Activated naive CD4-positive, alpha-beta T cell treated with anti-CD3 and anti-CD28 coated beads, Interleukin-2, amount 10 ng/mL, durations not matched to agents 7 days and 5 days (primary cell): ENCODE measurements at places on chromosomes 5 and 9.

- DNase-seq, result no peak
Measured at GRCh38 chr5:168578538-168579487, at the start of gene PANK3. PANK3 (minus strand) TSS chr5:168579368; CDS start chr5:168579283, 85 bp downstream.

DNA sequence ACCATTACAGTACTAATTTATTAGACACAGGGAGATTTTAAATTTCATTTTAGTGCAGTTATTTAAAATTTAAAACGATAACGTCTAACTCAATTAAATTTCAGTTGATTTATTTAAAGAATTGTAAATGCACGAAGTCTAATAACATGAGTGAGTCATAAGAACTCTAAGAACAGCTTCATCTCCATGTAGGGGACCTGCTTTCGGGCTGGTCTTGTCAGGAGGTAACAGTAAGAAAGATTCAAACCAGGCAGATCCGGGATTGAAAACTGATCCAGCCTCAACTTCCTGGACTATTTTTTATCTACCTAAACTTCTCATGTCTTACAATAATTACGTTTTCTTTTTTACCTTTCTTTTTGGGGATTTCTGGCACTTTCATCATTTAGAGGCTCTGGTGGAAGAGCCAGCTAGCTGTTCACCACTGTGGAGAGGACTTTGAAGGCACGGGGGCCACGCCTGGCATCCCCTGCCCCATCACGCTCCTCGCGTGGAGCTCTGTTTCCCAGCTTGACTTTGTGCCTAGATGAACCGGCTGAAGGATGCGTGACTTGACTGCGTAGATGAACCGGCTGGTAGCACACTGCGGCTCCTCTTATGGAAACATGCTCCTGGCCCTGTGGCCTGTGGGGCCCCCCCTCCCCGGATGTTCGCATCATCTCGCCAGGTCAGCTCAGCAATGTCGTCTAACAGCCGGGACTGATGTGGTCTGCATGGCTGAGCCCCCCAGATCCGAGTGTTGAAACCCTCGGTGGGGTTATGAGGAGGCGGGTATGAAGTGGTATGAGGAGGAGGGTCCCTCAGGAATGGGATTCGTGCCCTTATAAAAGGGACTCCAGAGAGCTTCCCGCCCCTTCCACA is 26.0 kb downstream of the NDUFS6 start:
- no peak for DNase-seq

GRCh38 chr5:76504901-76505564 is 101.9 kb downstream of the IQGAP2 start:
- no peak for DNase-seq

- DNase-seq, result no peak
Measured at GRCh38 chr9:97315550-97315949, 8.1 kb downstream of the CCDC180 start.

DNA sequence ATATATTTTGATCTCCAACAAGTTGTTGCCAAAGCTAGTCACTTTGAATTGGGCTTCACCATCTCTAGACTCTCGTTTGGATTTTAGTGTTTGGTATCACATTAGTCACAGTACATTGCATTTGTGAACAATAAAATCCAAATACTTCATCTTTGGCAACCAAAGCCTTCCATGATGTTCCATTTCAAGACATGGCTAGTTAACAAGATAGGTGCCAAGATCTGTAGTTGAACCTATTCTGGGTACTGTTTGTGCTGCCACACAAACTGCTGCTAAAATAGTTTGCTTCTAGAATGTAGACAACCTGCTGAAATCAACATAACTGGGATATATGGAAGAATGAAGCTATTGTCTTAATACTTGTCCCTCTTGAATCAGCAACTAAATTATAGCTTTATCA is 207.5 kb downstream of the LRRC70 start:
- DNase-seq, result no peak

DNA sequence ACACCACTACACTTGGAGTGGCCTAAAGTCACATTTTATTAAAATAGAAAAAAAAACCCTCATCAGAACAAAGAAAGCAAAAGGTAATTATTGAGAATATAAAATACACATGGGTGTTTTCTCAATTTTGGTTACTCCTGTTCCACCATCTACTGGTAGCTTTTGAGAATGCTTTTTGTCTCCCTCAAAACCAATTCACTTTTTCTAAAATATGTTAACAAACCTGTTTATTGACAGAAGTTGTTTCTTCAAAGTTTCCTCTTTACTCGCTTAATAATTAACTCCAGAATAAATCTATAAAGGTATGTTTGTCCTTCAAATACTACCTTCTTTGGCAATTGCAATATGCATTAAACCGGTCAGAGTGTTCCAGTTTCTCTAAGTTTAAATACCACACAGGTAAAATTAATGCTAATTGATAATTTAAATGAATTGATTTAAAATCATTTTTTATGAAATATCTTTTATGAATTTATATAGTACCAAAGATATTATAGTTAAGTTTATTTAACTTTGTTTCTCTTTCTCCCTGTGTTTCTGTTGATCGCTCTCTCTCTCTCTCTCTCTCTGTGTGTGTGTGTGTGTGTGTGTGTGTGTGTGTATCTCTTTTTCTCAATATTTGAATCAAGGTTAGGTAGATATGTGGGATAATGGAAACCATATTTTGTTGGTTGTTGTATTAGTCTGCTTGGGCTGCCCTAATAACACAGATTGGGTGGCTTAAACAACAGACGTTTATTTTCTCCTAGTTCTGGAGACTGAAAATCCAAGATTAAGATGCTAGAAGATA is 487.4 kb downstream of the PRDM9 start:
- no peak for DNase-seq

- no peak for DNase-seq
Measured at GRCh38 chr5:132050661-132051552, 9.5 kb upstream of the IL3 start.

DNA sequence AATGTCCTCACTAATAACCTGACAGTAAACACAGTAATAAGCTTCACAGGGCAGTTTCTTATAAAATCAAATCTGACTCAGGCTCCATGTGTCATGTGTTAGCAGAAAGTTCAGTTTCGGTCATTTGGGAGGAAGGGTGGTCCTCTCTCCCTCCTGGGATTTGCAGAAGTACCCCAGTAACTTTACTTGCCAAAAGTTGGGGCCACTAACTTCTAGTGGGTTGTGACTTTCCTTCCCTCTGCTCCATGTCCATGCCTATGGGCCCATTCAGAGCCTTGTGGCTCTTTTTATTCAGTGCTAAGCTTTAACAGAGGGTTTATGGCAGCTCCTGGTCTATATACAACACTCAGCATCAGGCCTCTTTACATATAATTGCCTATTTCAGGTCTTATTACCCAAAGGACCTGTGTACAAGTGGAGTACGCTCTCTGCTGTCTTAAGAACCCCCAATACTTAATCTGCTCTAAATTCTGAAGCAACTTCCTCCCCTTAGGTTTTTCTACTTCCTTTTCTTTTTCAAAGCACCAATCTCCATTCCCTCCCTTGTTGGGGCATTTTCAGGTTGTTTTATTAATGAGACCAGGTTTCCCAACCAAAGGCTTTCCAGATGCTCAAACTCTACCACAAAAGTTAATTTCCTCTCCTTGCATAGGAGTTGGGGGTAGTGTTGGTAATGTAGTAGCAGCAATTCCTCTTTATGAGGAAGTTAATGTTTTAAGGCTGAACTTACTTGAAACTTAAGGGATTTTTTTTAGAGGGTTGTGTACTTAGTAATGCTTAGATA is 107.7 kb downstream of the CCDC192 start:
- no peak for DNase-seq

GRCh38 chr5:10902145-10902544 is 141.1 kb upstream of the DAP start:
- DNase-seq, result no peak

- DNase-seq, result no peak
Measured at GRCh38 chr9:33498387-33498786, 24.7 kb upstream of the NOL6 start.

DNA sequence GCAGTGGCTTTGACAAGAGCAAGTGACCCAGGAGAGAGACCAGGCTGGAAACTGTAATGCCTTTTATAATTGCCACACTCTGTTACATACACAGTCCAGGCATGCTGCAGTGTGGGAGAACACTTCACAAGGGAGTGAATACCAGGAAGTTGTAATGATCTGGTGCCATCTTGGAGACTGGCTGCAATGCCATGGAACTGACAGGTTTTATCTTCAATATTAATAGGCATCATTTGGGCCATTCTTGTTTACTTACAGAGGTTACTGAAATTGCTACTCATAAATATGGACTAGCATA is 274.3 kb downstream of the AUH start:
- no peak for DNase-seq

DNA sequence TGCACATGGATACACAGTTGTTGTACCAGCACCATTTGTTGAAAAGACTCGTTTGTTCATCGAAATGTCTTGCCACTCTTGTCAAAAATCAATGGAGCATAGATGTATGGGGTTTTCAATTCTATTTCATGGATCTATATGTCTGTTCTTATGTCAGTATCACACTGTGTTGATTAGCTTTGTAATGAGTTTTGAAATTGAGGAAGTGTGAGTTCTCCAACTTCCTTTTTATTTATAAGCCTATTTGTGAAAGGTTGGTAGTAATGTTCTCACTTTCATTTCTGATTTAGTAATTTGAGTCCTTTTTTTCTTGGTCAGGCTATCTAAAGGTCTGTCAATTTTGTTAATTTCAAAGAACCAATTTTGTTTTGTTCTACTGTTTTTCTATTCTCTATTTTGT is 26.1 kb downstream of the ZNF510 start:
- no peak for DNase-seq

- no peak for DNase-seq
Measured at GRCh38 chr5:124935065-124935464, 188.6 kb upstream of the ZNF608 start.
